ENCODE measurements at places on chromosomes 7 and 10. TPM values are rescaled to one million over a fixed set of nuclear protein-coding genes. Genes with fewer than 3 reads are reported as not detected.

GTF2IRD1 gene
- total RNA-seq = 24.2 TPM

BEND7 gene
- 31.7 TPM for total RNA-seq

SMURF1 gene
- 22.3 TPM for total RNA-seq

RBP4 gene
- total RNA-seq = not detected

VWDE gene
- 0.11 TPM for total RNA-seq

LRIT1 gene
- not detected for total RNA-seq

DGKI gene
- total RNA-seq = 0.14 TPM

LIPN gene
- total RNA-seq = not detected

DOCK4 gene
- total RNA-seq = 164 TPM

NKX2-3 gene
- not detected for total RNA-seq

IKZF1 gene
- total RNA-seq = 0.20 TPM

INMT gene
- total RNA-seq = not detected

HOXA4 gene
- 8.1 TPM for total RNA-seq

DYNC1I1 gene
- 3.3 TPM for total RNA-seq

MBL2 gene
- not detected for total RNA-seq

CYP2C9 gene
- total RNA-seq = not detected

GNAI1 gene
- total RNA-seq = 19.7 TPM

CPA5 gene
- not detected for total RNA-seq

CTTNBP2 gene
- 0.25 TPM for total RNA-seq

KCTD7 gene
- total RNA-seq = 8.7 TPM

SFXN3 gene
- 83.1 TPM for total RNA-seq

HOXA11 gene
- 16.7 TPM for total RNA-seq

SYT15 gene
- 0.75 TPM for total RNA-seq

MMD2 gene
- total RNA-seq = not detected

SPDYE2 gene
- not detected for total RNA-seq

CLDN3 gene
- total RNA-seq = 0.95 TPM

HPS1 gene
- total RNA-seq = 67.1 TPM

INA gene
- 0.40 TPM for total RNA-seq

A1CF gene
- total RNA-seq = not detected
